Neural crest cell (in vitro differentiated cells): ENCODE measurements at places on chromosomes 11 and 22. TPM values are rescaled to one million over a fixed set of nuclear protein-coding genes. Genes with fewer than 3 reads are reported as not detected.

OR4A16 gene
- not detected in 2 replicates for total RNA-seq

DNA sequence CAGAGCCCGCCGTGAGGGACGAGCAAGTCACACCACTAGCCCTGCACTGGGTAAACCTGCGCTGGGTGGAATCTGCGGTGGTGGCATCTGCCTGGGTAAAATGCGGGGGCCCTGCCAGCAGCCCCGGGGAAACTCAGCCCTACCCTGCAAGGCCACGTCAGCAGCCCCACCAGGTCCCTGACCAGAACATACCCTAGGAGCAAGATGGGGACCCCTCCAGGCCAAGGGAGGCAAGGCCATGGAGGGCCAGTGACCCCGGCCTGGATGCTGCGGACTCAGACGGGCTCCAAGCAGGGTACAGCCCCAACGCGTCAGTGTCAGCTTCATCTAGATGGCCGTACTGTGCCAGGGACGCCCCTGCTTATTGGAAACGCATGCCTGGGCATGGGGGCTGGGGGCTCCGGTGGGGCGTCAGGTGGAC, 26.3 kb downstream of the TOLLIP start:
- DNase-seq = no peak

DNA sequence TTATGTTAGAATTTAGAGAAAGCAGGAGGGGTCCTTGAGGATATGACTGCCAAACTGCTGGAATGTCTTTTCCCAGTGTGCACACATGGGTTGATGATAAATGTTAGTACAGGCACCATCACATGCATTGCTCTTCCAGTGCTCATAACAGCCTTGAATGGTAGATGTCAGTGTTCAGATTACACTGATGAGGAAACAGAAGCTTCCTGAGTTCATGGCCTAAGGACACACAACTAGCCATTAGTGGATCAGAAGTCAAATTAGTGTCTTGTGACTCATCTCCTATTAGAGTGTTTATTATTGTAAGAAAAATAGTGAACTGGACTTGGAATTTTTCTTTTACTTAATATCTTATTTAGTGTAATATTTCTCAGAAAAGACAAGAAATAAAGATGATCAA, 241.5 kb downstream of the DDX10 start:
- no peak for DNase-seq

GSTT2B gene
- total RNA-seq = 1.8 and 2.1 TPM in 2 replicates

GRCh38 chr11:117187428-117187798, 8.9 kb downstream of the SIDT2 start:
- no peak for DNase-seq

- no peak for DNase-seq
Measured at GRCh38 chr11:109432105-109432504, 10.1 kb downstream of the C11orf87 start.

DNA sequence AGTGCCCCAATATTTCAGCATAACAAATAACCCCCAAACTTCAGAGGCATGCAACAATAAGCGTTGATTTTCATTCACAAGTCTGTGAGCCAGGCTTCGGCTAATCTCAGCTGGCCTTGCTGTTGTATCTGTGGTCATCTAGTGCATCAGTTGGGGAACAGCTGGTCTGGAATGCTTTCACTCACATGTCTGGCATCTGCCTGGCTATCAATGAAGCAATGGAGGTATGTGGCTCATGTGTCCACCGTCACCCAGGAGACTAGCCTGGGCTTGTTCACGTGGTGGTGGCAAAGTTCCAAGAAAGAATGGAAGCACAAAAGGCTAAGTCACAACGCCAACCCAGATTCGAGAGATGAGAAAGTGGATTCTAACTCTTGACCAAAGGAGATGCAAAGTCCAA, 304.8 kb upstream of the ISX start:
- DNase-seq = no peak

DNA sequence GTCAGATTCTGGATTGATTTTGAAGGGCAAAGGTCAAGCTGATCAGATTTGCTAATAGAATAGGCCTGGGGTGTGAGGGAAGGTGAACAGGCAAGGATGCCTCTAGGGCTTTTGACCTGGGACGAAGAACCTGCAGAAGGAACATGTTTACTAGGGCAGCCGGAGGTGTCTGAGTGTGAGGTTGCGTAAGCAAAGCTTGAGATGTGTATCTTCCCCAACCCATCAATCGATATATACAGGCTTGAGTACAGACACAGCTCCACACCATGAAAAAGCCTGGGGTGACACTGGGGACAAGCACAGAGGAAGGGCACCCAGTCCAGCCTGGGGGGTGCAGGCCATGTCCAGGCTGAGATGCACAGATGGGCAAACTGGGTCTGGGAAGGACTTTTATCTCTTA, 1.1 kb downstream of the LHFPL7 start:
- no peak for DNase-seq

DNA sequence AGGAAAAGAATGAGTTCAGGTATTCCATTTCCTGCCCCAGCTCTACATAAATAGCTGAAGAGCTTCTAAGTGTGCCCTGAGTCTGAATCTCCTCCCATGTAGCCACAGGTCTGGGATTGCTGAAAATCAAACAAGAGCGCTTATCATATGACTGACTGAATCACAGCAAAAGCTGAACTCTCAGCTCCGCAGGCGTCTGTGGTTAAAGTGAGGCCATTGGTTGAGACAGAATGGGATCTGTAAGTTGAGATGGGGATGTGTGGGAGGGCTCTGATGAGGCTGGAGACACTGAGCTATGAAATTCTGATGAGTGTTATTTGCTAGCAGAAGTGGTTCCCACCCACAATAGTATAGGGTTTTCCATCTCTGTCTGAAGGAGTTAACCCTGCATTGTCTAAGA, 637.0 kb downstream of the OPCML start:
- DNase-seq = no peak

DNA sequence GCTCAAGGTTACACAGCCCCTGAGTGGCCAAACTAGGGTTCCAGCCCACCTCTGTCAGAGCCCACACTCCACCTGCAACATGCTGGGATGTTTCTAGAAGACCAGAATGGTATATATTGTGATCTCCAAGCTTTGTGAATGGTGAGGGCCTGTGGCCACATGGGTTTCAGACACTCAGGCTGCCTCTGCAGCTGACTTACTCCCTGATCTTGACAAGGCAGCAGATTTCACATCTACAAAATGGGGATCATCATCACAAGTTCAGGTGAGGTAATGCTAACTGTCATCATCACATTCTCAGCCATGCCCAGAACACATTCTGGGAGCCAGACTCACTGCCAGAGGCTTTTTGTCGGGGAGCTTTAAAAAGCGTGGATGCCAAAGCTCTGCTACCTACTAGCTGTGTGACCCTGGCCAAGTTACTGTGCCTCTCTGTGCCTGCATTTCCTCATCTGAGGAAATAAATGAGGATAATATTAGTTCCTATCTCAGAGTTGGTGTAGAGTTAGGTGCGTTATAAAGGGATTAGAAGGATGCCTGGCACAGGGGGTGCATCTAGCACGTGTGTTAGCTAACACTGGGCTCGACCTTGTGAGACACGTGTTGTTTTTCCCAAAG, 24.9 kb upstream of the WNT11 start:
- no peak for DNase-seq
